ENCODE measurements at places on chromosomes 7 and 10. TPM values are rescaled to one million over a fixed set of nuclear protein-coding genes. Genes with fewer than 3 reads are reported as not detected.

The SUN3 gene
- total RNA-seq, result not detected

The GATA3 gene
- total RNA-seq, result 0.16 TPM

DNA sequence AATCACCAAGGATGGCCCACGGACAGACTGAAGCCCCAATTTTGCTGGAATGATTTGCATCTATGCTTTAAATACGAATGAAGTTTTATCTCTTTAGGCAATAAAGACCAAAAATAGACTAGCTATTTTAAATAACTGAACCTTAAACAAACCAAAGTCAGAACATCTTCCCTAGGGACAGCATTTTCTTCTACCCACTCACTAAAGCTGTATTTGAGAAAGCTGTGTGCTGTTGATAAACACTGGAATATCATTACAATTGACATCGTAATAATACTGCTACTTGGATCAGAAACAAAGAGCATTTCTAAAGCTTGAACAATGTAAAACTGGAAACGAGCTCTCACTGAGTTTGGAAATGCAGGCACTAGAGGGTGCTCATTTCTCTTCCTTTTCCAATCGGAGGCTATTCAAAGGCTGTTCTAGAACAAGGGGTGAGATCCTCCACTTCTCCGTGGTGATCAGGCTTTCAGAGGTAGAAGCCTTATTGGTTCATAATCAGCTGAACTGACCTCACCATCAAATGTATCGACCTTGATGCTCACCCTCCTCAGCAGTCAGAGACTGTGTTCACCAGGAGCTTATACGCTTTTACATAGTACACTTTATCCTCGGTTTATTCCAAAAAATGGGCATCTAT lies 225.3 kb upstream of the PRSS1 start:
- no peak for DNase-seq

GRCh38 chr7:69722843-69723242 lies 124.6 kb downstream of the AUTS2 start:
- no peak for DNase-seq

DNA sequence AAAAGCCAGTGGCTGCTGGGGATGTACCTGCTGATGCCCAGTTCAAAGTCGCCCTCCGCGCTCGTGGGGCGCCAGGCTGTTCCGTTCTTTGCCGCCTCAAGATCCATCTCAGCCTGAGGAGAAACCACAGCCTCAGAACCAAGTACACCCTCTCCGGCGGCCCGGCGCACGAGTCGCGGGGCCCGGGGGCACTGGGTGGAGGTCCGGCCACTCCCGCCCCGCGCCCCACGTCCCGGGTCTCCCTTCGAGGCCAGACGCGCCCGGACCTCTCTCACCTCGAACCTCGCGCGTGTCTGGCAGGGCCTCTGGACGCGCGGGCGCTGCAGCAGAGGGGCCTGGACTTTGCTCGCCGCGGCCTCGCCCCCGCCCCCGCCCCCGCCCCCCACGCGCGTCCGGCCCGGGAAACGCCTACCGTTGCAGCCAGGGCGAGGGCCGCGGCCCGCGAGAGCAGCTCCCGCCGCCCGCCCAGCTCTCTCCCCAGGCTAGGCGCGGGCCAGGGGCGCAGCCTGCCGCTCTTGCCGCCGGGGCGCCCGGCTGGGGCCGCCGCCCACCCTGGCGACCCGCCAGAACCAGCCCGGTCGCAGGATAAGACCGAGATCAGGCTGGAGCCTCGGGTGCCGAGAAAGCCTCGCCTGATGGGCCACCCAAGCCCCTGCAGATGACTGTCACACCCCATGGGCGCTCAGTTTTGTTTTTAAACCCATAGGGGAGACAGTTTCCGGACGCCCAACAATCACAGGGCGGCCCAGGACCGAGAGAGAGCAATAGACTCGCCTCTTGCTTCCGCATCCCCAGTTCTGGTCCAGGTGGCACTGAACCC lies at the start of gene ABCB4:
TSS of gene ABCB4 (minus strand) at position 322 of the 820 bp plus-strand sequence. CDS start at position 107, 215 bp downstream.
- no peak for DNase-seq

DNA sequence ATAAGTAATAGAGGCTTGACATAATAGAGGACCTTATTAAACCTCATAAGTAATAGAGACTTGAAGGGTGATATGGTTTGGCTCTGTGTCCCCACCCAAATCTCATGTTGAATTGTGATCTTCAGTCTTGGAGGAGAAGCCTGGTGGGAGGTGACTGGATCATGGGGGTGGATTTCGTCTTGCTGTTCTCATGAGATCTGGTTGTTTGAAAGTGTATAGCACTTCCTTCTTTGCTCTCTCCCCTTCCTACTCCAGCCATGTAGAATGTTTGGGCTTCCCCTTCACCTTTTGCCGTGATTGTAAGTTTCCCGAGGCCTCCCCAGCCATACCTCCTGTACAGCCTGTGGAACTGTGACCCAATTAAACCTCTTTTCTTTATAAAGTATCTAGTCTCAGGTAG lies 8.6 kb downstream of the KIFBP start:
- DNase-seq, result no peak

DNA sequence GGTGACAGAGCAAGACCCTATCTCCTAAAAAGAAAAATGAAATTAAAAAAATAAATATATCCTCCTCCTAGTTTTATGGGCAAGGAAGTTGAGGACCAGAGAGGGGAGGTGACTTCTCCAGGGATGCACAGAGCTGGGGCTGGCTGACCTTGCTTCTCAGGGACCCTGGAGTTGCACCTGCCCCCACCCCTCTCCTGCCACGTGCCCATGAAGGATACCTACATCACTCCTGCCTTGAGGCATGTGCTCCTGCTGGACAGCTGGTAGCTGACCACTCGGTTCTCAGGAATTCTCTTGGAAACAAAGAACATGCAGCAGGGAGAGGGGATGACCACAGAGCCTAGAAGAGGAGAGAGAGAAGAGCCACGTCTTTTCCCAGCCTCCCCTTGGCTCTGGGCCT lies 522 bp downstream of the CCL24 start:
- DNase-seq, result peak; percentile 24

GRCh38 chr10:114100848-114101741 lies 57.4 kb downstream of the ADRB1 start:
- DNase-seq, result peak; percentile 5

GRCh38 chr10:121754666-121755065 lies 156.4 kb upstream of the FGFR2 start:
- DNase-seq, result no peak

DNA sequence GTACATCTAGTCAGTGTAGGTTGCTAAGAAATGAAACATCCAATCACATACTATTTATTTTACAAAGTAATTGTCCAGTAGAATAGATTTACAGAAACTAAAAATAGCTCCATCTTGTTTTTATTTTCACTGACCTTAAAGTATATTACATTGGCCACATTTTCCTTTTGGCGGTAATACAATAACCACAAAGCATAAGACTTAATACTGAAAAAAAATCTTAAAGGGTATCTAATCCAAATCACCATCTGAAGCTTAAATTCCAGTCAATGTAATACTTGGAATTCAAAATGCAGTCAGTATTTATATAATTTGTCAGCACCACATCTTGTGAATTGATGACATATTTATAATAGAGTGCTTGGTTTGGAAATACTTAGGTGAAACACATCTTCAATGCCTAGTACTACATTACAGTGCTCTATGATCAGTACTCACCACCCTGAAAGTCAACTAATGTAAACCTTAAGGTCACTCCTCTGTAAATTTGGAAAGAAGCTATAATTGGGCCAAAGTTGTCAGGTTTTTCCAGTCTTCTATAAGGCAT lies 8.9 kb downstream of the ANKMY2 start:
- peak; percentile 50 for DNase-seq

DNA sequence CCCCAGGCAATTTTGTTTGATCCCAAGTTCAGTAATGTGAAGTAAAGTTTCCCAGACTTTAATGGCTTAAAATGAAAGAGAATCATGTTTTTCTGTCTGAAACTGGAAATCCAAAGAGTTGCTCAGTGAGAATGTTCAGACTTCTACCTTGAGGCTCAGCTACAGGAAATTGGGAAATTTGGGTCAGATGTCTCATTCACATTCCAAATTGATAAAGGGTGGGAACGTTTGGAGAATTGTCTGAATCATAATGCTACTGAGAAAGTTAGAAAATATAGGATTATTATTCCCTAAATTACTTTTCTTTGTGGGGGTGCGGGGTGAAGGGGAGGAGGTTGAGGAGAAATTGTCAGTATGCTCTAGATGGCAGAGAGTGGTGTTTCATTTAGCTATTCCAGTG lies 773.9 kb downstream of the LRMDA start:
- no peak for DNase-seq

DNA sequence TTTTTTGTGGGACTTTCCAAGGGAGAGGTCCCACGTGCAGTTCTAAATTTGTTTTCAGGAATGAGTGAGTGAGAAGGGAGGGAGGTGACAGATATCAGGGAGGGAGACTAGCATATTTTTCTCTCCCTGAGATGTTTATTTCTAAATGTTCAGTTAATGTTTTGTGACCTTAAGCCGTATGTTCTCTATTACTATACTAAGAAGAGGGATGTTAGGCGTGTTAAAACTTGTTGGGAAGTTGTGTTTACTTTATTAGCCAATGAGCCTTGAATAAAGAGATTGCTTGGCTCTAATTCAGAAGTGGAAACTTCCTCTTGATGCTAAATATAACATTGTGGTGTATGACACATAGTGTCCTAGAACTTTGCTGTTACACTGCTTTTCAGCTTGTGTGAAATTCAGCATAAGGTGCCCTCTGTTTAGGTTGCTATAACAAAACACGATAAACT lies 37.3 kb downstream of the DNAH11 start:
- peak; percentile 66 for DNase-seq

DNA sequence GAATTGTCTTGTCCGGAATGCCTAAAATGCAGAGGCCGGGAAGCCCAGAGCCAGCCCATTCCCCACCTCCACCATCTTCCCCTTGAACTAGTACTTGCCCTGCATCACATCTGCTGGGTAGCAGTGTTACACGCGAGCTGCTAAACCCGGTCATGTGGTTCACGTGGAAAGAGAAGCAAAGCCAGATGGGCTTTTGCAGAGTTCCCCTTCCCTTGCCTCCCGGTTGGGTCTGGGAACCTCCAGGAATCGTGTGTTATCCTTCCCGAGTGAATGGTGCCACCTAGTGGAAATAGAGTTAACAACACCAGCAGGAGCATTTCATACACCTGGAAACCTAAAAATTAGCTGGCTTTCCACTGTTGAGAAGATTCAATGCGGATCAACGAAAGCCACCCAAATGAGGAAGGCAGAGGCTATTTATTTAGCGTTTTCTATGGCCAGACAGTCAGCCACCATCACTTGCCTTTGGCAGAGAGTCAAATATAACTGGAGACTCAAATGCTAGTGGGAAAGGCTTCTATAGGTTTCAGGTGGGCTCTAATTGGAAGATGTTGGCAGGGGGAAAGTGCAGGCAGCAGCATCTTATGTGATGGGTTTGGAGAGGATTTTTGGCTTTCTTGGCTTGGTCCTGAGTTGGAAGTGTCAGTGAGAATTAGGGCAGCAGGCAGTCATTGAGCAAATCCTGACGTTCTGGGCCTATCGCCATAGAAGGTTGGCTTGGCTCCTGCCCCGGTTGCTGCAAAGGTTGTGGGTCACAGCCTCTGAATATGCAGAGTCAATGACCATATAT lies 12.9 kb upstream of the DENND2A start:
- peak; percentile 62 for DNase-seq
